ENCODE measurements at places on chromosomes 7 and 10.

GRCh38 chr7:39125846-39126245 is 148.1 kb downstream of the POU6F2 start:
- DNase-seq, result no peak

DNA sequence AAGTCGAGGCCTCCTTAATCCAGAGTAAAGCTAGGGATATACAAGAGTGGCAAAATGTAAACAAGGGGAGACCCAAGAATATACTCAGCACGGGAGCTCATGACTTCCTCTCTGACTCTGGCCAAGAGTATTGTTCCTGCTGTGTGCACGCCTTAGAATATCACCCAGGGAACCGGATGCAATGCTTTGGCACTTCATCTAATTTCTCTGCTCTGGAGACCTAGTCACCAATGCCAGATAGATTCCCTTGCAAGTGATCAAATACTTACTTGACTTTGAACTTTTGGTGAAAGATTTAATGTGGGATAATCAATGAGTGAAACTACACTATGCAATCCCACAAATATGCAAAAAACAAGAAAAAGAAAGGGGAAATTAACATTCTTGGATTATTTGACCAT is 695.5 kb downstream of the INHBA start:
- DNase-seq, result no peak

GRCh38 chr7:151013733-151014497 is 10.4 kb downstream of the ATG9B start:
- DNase-seq, result peak; percentile 88

DNA sequence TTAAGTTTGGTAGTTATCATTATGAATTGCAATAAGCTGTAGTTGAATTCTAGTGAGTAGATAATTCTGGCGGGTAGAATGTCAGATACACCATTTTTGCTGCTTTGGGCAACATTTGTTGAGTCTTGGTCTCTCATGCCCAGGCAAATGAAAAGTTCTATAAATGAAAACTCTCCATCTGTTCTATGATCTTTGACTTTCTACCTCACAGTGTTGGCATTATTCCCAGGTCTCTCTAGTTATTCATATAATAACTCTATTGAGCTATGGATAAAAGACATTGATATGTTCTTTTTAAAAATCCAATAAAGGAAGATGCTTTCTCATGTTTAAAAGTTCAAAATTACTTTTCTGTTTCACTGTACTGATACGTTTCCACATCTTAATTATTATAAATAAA is 415.3 kb upstream of the SEMA3D start:
- DNase-seq, result no peak

DNA sequence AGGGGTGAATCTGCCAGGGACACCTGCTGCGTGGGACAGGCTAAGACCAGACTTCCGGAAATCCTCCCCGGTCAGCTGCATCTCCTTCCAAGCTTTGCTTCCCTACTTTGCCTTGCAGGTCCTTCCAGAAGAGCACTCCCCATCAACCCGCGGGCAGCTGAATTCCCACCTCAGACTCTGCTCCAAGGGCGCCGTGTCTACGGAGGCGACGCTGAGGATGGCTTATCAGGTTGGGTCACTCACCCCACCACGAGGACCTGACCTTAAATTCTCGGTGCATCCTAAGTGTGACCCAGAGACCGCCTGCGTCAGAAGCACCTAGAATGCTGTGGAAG is 78.9 kb upstream of the KMT2C start:
- DNase-seq, result no peak

GRCh38 chr7:55050281-55050680 is 31.5 kb downstream of the EGFR start:
- DNase-seq, result no peak

DNA sequence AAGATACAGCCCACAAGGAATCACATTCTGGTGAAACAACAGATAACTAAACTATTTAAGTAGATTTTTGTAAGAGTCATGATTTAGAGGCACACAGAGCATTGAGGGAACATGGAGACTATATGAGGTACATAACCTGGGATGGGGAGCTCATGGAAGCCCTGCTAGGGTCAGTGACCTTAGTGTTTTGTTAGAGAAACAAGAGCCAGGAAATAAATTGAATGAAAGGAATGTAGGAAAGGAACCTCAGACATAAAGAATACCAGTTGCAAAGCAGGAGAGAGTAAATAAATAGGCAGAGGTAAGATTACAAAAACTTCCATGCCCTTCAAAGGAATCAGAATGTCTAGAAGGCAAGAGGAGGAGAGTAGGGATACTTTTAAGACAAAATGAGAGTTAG is 1076.9 kb downstream of the CNTNAP2 start:
- DNase-seq, result no peak

- no peak for DNase-seq
Measured at GRCh38 chr10:62085821-62086220, 182.8 kb downstream of the RTKN2 start.
